Hematopoietic multipotent progenitor cell treated with erythropoietin and hydrocortisone succinate and interleukin-3 and kit ligand, for 17 days (in vitro differentiated cells): ENCODE measurements at places on chromosomes 7 and 10.
A peak's percentile ranks its signal among the peaks of the same experiment; 100 is the strongest.

DNA sequence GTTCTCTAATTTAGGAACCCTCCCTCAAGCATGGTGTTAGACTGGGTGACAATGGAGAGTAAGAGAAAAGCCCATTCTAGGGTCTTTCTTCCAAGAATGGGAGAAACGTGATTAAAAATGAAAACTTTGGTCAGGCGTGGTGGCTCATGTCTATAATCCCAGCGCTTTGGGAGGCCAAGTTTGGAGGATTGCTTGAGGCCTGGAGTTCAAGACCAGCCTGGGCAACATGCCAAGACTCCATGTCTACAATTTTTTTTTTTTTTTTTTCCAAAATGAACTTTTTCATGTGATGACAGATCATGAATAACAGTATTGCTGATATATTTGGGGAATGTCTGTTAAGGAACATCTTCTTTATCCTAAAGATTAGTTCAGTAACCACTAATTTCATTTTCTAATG, 194.6 kb downstream of the MLLT10 start:
- DNase-seq = no peak

DNA sequence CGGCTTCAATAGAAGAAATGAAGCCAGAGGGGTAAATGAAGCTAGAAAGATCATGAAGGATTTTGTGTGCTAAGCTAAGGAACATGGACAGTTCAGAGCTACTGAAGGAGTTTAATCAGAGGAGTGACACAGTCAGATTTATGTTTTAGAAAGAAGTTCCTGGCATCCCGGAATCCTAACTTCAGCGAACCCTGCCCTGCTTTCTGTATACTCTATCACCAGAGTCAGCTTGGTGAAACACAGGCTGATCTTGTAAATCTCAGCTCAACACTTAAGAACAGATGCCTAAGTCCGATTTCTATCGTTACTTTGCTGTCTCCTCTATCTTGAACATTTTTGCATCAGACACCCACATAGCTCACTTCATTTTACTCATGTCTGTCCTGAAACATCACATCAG, 9.1 kb downstream of the AHR start:
- DNase-seq = no peak

DNA sequence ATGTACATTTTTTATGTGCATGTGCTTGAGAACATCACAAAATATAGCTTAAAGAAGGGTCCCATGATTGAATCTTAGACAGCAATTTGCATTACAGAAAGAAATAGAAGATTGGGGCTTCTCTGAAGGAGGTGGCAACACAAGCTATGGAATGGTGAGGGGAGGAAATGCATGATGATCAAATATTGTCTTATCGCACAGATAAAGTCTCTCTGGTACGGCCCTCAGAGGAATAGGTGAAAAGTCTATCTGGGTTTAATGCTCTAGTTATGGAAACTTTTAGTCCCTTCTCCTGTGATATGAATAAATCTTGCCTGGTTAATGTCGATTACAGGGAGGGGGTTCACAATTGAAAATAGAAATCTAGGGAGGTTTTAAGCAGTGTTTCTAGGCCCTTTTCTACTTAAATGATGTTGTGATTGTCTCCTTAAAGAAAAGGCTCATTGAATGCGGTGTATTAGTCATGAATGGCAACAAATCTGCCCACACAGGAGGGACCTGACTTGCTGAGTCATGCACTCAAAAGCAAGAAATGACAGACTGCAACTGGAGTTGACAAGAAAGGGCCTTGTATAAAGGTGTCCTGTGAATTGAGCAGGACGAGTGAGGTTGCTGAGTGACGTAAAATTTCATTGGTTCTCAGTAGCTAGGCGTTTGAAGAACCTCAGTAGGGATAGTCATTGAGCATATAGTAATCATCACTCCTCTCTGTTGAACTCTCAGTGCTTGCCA, 133.4 kb upstream of the CSTF2T start:
- DNase-seq = no peak

DNA sequence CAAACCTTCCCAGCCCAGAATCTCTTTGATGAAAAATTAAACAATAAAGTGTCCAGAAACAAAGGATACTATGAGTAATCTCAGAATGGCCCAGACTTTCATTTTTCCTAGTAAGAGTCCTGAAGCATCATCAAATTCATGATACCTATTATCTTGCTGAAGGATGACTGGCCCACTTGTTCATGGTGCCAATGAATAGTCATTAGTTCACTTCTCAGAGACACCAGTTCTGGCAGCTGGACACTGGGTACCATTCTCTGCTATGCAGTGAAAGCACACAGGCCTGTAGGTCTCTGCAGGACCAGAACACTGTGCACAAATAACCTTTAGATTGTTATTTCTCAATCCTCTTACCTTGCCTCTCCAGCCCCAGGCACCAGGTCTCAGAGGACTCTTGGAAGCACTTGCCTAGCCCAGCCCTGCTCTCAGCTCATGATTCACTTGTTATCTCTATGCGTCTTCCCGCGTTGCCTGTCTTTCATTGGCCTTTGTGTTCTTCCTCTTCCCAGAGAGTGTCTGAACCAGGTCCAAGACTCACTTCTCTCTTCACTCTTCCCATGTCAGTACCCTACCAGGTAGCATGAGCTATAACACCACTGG, 98.1 kb upstream of the AGBL3 start:
- DNase-seq = no peak

DNA sequence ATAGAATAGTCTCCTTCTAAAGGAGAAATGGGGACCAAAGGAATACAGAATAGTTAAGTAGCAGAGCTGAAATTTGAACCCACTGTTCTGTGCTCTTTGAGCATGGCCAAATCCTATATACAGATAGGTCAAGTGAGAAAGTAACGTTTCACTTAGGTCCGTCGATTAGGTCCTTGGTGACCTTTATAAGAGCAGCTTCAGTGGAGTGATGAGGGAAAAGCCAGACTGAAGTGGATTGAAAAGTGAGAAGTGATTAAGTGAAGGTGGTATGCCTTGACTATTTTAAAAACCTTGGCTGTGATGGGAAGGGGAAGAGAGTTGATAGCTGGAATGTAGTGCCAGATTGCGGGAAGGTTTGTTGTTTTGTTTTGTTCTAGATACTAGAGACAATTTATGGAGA, 10.6 kb upstream of the LSMEM1 start:
- DNase-seq = no peak

GRCh38 chr10:119278126-119278709, 70.8 kb downstream of the GRK5 start:
- DNase-seq = no peak

- DNase-seq = no peak
Observed at GRCh38 chr10:80344276-80344675, 12.3 kb downstream of the DYDC1 start.

DNA sequence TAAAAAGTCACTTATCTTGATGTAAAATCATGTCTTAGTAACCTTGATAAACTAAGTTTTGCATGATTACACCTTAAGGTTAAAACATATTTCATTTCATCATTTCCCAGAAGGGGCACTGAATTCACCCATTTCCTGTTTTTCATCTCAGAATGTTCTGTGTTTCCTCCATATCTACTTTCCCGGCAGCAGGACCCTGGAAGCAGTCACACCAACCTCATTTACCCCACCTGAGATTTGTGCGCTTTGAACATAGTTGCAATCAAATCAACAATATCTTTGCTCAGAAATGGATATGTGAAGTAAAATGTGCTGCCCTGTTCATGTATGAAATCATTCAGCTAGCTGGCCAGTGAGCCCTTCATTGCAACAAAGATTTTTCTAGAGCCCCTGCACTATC, 46.8 kb downstream of the IKZF1 start:
- no peak for DNase-seq

GRCh38 chr10:8726084-8726778, 671.7 kb downstream of the GATA3 start:
- DNase-seq = no peak

- no peak for DNase-seq
Observed at GRCh38 chr10:125003146-125003900, 61.4 kb downstream of the ZRANB1 start.

DNA sequence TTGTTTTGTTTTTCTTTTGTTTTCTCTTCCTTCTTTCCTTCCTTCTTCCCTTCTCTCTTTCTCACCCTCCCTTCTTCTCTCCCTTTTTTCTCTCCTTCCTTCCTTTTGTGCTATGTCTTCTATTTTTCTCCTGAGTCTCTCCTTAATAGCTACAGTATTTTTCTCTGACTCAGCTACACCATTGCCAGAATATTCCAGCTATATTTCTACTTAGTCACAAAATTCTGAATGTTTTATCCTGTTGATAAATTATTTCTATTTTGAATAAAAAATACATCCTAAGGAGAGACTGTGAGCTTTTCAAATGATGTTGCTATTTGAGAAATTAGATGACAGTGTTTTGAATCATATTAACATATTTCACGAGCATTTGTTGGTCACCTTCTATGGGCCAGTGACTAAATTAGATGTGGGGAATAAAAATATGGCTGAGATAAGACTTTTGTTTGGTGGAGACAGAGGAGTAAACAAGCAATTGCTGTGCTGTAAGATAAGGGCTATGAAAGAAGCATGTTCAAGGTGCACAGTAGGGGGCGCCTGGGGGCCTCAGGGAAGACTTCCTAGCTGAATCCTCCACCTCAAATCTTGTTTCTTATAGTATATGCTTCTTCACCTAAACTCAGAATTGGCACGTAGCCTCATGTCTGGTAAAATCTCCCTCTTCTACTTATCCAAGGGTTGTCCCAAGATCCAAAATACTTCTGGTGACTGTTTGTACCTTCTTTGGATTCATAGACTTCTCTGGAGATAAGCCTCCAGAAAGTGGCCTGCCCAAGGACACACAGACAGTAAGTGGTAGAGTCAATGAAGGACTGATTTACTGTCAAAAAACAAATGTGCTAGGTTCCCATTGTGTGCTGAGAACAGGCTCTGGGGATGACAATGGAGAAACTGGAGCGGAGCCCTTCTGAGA, 115.5 kb upstream of the CREB5 start:
- peak; percentile 73 for DNase-seq

GRCh38 chr7:90540406-90540805, 55.7 kb upstream of the CDK14 start:
- no peak for DNase-seq

DNA sequence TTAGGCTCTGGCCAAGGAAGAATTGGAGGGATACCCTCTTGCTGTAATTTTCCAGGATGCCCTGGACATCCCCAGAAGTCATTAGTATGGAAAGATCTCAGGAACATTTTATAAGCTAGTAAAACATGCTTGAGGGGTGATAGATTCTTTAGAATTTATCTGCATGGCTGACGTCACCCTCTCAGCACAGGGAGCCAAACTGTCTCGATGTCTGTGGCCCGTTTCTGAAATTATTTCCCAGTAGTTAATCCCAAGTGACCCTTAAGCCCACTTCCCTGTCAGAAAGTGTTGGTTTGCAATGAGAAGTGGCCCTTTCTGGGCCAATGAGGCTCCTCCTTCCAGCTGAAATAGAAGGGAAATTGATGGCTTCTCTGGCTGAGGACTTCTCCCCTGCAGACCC, 184.5 kb upstream of the BMPER start:
- DNase-seq = no peak

GRCh38 chr7:15685358-15686294, 857 bp downstream of the MEOX2 start:
- no peak for DNase-seq

DNA sequence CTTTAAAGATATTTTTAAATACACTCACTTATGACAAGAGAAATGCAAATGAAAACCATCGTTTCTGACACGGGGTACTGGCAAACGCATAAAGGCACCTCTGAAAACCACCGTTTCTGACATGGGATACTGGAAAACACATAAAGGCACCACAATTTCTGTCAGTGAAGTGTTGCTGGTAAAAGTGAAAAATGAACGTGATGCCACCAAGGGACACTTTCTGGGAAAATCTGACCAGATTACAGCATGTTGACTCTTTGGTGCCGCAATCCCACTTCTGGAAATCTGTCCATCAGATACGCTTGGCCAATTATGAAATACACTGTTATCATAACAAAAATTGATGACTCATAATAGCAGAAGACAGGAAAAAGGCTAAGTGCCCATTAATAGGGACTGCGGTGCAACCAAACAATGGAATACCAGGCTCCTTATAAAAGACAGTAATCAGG, 131.7 kb downstream of the ZMYND11 start:
- DNase-seq = no peak

DNA sequence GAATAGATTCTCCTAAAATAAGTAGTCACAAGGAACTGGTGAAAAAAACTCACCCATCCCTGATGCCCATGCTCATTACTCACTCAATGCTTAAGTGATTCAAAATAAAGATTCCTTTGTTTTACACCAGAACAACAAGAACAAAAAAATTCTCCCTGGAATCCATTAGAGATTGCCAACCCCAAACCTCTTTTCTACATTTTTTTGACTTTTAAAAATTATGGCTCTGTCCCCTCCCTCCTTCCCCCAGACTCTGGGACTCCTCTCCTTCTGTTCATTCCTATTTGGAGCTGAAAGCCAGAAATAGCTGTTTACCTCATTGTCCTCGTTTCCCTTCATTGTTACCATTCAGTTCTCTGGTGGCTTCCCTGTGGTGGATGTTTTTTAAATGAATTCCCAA, 63.2 kb upstream of the FHIP2A start:
- DNase-seq = no peak

DNA sequence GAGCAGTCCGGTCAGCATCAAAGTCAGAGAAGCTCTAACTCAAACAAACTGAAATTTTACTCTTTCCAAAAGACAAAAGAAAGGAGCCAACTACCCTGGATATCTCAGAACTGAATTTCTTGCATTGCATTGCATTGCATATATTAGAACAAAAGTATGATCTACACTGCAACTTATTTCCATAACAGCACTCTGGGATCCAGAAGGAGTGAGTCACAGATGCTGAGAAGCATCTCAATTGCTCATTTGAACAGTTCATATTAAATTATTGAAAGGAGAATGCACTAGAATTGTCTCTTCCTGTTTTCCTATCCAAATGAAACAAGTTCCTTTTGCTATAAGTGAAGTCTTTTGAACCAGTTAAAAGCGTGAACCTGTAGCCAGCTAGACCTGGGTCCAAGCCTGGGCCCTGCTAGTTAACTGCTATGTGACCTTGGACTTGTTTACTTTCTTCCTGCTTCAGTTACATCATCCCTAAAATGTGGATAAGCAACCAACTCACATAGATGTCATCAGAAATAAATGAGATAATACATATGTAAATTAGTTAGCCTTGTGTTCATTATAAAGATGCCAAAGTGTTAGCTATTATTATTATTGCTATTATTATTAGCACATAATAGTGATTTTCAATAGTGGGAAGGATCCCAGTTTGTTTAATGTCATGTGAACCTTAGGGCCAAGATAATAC, 184.1 kb downstream of the CREB5 start:
- no peak for DNase-seq

DNA sequence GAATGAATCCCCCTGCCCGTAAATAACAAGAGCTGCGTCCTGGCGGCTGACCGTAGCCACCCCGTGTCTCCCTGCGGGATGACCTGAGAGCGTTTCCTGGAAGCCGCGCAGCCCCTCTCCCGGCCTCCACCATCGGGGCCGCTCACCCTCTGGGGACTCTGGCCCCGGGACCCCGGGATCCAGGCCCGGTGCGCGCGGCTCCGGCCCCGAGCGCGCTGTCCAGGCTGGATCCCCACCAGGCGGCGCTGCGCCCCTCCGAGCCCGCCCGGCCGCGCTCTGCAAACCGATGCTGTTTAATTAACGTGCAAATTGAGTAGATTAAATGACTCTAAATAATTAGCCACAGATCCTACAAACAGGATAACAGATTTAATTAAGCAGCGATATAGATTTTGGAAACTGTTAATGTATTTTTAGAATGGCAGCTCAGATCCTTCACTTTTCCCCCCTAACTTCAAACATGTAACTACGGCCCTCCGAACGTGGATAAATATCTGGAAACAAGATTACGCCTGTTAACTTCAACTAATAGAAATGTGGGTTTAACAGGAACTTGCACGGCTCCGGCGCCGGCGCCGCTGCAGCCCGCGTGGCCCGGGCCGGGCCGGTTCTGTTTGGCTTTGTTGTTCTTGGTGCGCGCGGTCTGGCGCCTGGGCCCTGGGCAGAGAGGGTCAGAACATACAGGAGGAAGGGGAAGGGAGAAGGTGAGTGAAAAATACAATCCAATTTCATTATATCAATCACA, 7.1 kb upstream of the UNCX start:
- peak; percentile 6 for DNase-seq
